ENCODE measurements at places on chromosomes 6 and 20. TPM values are rescaled to one million over a fixed set of nuclear protein-coding genes. Genes with fewer than 3 reads are reported as not detected.

Gene BPIFB4
- not detected for total RNA-seq

Gene CD109
- total RNA-seq = 39.2 TPM

Gene ZBTB2
- total RNA-seq = 1.4 TPM

Gene COL10A1
- total RNA-seq = not detected

Gene MOG
- total RNA-seq = not detected

Gene AIF1
- total RNA-seq = not detected

Gene HTR1E
- total RNA-seq = not detected

Gene NHLRC1
- 3.0 TPM for total RNA-seq

Gene BNIP5
- not detected for total RNA-seq

Gene C20orf202
- total RNA-seq = 0.09 TPM

Gene DEF6
- total RNA-seq = 0.18 TPM

Gene PRDM13
- total RNA-seq = not detected

Gene SMLR1
- total RNA-seq = not detected

Gene FAM162B
- total RNA-seq = 1.6 TPM

Gene F13A1
- total RNA-seq = not detected

Gene C20orf141
- not detected for total RNA-seq

Gene RRBP1
- 171 TPM for total RNA-seq

Gene STMN3
- total RNA-seq = 9.3 TPM

Gene LIN28B
- not detected for total RNA-seq

Gene MICB
- total RNA-seq = 3.4 TPM

Gene CD83
- 2.9 TPM for total RNA-seq

Gene PSMB1
- total RNA-seq = 96.8 TPM

Gene CLIC5
- total RNA-seq = not detected

Gene RAET1E
- 0.63 TPM for total RNA-seq

Data from fibroblast of the aortic adventitia (primary cell).